Muscle of leg (tissue), 16 donors: ENCODE measurements at places on chromosomes 3 and 15.

DNA sequence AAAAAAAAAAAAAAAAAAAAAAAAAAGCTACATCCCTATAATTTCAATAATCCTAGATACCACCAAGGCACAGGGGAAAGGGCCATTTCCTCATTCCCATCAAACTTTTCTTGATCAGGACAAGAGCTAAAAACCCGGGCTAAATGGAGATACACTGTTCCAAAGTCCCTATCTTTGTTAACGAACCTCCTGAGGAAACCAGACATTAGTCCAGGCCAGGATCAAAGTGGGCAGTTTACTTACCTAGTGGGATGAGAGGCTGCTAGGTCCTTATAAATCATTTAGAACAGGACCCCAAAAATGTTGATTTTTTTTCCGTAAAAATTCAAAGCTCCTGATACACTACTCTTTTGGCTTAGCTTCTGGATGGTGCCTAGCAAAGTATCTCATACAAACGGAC, 35.6 kb downstream of the UBR1 start:
- no peak for DNase-seq

GRCh38 chr3:185470323-185470722, 28.5 kb downstream of the TMEM41A start:
- no peak for DNase-seq

DNA sequence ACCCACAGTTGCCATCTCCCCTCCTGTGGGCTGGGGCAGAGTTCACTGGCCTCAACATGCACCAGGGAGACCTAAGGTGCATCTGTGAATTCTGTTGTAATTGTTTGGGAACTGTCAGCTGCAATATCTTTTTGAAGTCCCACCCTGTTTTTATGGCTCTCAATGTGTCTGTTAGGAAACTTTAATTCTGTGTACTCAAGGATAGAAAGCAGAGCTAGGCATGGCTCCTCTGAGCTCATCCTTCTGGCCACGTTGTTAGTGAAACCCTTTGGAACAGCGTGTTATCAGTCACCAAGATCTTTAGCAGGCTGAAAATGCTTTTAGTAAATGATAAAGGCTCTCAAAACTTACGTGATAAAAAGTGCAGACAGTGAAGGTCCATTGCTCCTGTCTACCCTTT, 33.6 kb upstream of the MTMR10 start:
- no peak for DNase-seq

DNA sequence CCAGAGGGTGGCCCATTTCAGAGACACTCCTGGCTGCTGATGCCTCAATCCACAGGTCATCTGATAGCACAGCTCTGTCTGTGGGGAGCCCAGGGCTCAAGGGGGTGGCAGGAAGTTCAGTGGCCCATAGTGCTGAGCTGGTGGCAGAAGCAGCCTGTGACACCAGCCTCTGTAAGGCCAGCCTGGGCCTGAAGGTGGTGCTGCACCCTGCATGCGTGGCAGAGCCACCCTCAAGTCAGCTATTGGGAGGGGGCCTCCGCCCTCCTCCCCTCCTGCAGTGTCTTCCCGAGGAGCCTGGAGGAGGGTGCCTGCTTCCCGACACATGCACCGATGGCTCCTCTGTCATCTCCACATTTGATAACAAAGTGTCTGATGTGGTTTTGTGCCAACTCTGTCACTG, 3.0 kb downstream of the PLA1A start:
- DNase-seq: no peak

GRCh38 chr3:46187876-46188275, 20.2 kb downstream of the CCR1 start:
- no peak for DNase-seq

DNA sequence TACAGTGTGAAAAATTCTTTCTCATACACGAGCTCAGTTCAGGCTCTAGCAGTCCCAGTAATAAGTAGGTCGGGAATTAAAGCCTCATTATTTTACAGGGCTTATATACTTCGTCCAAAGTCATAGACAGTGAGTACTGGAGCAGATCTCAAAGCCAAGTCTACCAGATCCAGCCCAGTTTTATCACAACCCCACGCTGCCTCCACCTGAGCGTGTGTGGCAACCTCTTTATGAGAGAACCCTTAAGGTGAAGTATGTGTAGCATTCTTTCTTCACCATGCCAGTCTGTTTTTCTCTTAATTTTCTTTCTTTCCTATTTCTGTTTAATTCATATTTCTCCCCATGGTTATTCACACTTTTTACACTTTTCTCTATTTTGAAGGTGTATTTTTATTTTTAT, 574.6 kb upstream of the ARPP21 start:
- no peak for DNase-seq

- DNase-seq: peak; percentile 22
Measured at GRCh38 chr3:163056874-163057497, 1560.4 kb downstream of the OTOL1 start.

GRCh38 chr3:189339996-189340395, 168.2 kb downstream of the TPRG1 start:
- DNase-seq: no peak

- DNase-seq: no peak
Measured at GRCh38 chr15:100330221-100330620, 11.6 kb downstream of the ADAMTS17 start.

GRCh38 chr3:60579734-60580133, 671.5 kb downstream of the FHIT start:
- DNase-seq: no peak
